ENCODE measurements at places on chromosomes 11 and 22.
A peak's percentile ranks its signal among the peaks of the same experiment; 100 is the strongest.

DNA sequence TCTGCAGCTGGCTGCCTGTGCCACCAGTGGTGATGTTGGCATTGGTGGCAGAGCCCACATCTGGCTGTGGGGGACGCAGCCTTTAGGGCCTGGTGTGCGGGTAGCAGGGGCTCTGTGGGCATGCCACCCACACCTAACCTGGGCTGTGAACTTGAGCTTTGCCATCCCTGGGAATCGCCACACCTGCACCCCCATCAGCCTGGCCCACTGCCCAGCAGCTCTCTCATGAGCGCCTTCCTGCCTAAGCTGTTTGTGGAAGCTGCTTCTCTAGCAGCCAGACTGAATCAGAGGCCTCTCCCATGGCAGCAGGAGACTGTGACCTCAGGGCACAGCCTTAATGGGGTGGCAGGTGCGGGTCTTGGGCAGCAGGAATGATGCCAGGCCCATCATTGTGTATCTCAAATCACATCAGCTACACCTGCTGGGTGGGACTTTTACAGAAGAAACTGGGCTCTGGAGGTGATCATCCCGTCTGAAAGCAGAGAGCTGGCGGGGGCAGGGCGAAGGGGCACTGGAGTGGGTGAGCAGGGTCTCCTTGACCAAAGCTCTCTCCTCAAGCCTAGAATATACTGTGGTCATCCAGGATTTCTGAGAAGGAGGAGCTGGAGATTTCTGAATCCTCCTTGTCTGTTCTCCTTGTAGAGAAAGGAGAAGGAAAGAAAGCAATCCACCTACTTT lies 17.8 kb upstream of the CARS1 start:
- peaks cover 4% of the 10 kb centered on the region for H3K4me1 ChIP-seq
- H3K27ac ChIP-seq, result no peak overlapping the region
- H3K27me3 ChIP-seq, result no peaks in the 10 kb centered on the region
- H3K36me3 ChIP-seq, result no peaks in the 10 kb centered on the region
- no peak overlapping the region for H3K4me3 ChIP-seq

DNA sequence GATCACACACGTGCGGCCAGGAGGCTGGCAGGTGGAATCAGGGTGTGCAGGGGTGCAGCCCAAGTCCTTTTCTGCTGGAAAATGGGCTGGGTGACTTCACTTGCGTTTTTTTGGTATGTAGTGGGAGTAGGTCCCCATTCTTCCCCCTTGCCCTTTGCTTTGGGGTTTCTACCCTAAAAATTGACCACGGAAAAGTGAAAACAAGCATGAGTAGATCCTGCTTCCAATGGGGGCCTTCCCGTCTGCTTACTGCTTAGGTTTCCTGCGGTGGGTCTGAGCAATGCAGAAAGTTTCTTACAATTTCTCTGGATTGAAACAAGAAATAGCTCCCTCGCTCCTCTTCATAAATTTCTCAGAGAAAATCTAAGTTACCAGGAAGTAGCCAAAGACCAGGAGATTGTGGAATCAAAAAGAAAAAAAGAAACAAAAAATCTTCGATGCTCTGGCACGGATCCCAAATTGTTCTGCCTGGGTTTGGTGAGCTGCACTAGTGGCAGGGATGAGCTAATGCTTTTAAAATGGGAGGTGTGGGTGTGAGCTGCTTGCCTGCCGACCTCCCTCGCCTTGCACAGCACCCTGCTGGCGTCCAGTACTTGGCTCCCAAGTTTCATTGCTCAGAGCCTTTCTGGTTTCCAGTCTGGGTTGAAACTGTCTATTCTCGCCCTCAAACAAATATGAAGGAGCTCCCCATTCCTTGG lies 2.4 kb downstream of the TIMP3 start:
- H3K4me1 ChIP-seq, result peaks cover 31% of the 10 kb centered on the region
- H3K36me3 ChIP-seq, result no peaks in the 10 kb centered on the region
- no peak overlapping the region for H3K27ac ChIP-seq
- DNase-seq, result no peak
- H3K27me3 ChIP-seq, result peaks cover 62% of the 10 kb centered on the region

GRCh38 chr22:45584621-45585436 lies 82.1 kb downstream of the FBLN1 start:
- no peak overlapping the region for H3K4me3 ChIP-seq
- no peak for DNase-seq
- no peak overlapping the region for H3K27ac ChIP-seq
- H3K4me1 ChIP-seq, result peaks cover 11% of the 10 kb centered on the region

DNA sequence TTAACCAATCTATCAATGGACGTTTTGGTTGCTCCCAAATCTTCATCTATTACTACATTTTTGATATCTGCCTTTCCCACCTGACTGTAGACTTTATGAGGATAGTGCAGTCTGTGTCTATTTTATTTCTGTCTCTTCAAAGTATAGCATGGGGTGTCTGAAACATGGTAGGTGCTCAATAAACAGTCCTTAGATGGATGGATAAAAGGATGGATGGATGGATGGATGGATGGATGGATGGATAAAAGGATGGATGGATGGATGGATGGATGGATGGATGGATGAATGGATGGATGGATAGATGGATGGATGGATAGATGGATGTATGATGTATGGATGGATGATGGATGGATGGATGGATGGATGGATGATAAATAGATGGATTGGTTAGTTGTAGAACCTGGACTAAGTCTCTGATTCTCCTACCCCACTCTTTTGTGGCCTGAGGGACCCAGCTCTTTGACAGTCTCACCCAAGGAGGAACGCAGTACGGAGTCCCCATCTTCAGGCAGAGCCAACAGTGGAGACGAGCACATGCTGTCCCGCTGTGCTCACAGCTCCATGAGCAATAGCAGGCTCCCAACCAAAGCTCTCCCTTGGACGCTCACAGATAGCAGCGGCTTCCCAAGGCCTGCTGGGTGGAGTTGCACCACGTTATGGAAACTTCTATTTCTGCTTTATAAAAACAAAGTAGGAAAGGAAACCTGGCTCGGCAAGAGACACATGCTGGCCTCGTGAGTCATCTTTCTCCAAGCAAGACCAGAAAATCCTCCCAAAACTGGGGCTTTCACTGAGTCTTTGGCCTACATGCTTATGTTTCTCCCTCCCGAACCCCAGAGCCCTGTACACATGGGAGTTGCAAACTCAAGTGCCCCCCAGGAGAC lies 448.0 kb downstream of the MIAT start:
- no peak for DNase-seq
- no peak overlapping the region for H3K4me3 ChIP-seq
- H3K27me3 ChIP-seq, result no peaks in the 10 kb centered on the region
- peaks cover 11% of the 10 kb centered on the region for H3K4me1 ChIP-seq
- H3K36me3 ChIP-seq, result no peaks in the 10 kb centered on the region
- H3K27ac ChIP-seq, result no peak overlapping the region

- no peaks in the 10 kb centered on the region for H3K4me1 ChIP-seq
- H3K27me3 ChIP-seq, result no peaks in the 10 kb centered on the region
- no peak overlapping the region for H3K27ac ChIP-seq
- no peak overlapping the region for H3K4me3 ChIP-seq
These were observed 17.7 kb downstream of the MCM5 start for GRCh38 chr22:35417606-35418005.

- peaks cover 42% of the 10 kb centered on the region for H3K36me3 ChIP-seq
- H3K27ac ChIP-seq, result no peak overlapping the region
- peaks cover 5% of the 10 kb centered on the region for H3K4me1 ChIP-seq
- no peaks in the 10 kb centered on the region for H3K27me3 ChIP-seq
- H3K4me3 ChIP-seq, result no peak overlapping the region
These were observed 47.5 kb upstream of the SCUBE2 start for GRCh38 chr11:9138612-9139579.

DNA sequence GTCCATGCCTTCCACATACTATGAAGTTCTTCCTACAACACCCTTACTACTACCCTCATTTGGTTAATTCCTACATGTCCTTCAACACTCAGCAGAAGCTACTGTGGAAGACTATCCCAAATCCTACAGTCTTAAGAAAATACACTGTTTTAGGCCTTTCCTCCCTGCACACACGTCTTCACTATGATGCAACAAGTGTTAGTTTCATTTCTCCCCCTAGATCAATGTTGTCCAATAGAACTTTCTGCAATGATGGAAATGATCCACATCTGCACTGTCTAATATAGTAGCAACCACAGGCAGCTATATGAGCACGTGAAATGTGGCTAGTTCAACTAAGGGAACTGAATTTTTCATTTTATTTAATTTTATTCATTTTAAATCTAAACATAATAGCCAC lies 46.7 kb upstream of the CCDC34 start:
- no peak overlapping the region for H3K27ac ChIP-seq
- no peak for DNase-seq
- peaks cover 3% of the 10 kb centered on the region for H3K4me1 ChIP-seq
- H3K36me3 ChIP-seq, result peaks cover 2% of the 10 kb centered on the region
- H3K4me3 ChIP-seq, result no peak overlapping the region

- H3K27me3 ChIP-seq, result no peaks in the 10 kb centered on the region
- H3K27ac ChIP-seq, result no peak overlapping the region
- H3K4me1 ChIP-seq, result no peaks in the 10 kb centered on the region
- DNase-seq, result no peak
- peaks cover 2% of the 10 kb centered on the region for H3K36me3 ChIP-seq
These were observed 66.8 kb downstream of the TCF20 start for GRCh38 chr22:42203609-42204008.

GRCh38 chr11:1157341-1157644 lies 460 bp upstream of the MUC5AC start:
- H3K27me3 ChIP-seq, result no peaks in the 10 kb centered on the region
- no peak overlapping the region for H3K27ac ChIP-seq
- H3K36me3 ChIP-seq, result no peaks in the 10 kb centered on the region
- no peaks in the 10 kb centered on the region for H3K4me1 ChIP-seq

GRCh38 chr11:109093354-109093753 lies 328.6 kb upstream of the C11orf87 start:
- no peak overlapping the region for H3K27ac ChIP-seq
- no peak for DNase-seq
- H3K4me1 ChIP-seq, result no peaks in the 10 kb centered on the region
- H3K27me3 ChIP-seq, result no peaks in the 10 kb centered on the region
- no peak overlapping the region for H3K4me3 ChIP-seq
- H3K36me3 ChIP-seq, result no peaks in the 10 kb centered on the region

- H3K27ac ChIP-seq, result no peak overlapping the region
- H3K27me3 ChIP-seq, result no peaks in the 10 kb centered on the region
- H3K36me3 ChIP-seq, result no peaks in the 10 kb centered on the region
- DNase-seq, result no peak
- no peak overlapping the region for H3K4me3 ChIP-seq
These were observed 29.0 kb downstream of the PDE3B start for GRCh38 chr11:14672635-14673034.

- H3K4me3 ChIP-seq, result peak overlapping the region; percentile 97
- no peak for DNase-seq
- no peaks in the 10 kb centered on the region for H3K27me3 ChIP-seq
These were observed 913 bp downstream of the ZNHIT2 start for GRCh38 chr11:65116370-65117205.

DNA sequence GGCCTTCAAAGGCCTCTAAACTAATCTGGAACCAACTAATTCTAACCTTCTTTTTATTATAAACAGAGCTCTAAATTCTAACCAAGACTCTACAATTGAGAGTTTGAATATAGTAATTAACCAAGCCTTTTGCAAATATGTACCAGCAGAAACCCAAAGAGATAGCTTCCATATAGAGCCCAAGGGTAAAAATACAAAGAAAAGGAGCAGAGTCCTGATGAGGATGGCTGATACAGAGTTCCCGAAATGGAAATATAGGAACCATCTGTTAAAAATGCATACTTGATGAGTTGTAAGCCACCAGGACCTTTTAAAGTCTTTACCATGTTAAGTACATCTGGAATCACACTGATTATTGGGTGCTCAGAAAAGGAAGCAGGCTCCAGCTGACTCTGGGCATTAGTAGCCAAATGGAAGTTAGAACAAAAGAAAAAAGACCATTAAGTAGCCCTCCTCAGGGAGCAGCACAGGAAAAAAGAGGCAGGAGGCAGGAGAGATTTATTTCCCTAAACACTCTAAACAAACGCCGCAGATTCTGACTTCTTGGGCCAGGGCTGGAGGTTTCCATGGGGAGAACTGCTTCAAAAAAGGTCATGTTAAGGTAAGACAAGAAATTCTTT lies 463.1 kb upstream of the FAT3 start:
- H3K27me3 ChIP-seq, result no peaks in the 10 kb centered on the region
- H3K4me3 ChIP-seq, result no peak overlapping the region

DNA sequence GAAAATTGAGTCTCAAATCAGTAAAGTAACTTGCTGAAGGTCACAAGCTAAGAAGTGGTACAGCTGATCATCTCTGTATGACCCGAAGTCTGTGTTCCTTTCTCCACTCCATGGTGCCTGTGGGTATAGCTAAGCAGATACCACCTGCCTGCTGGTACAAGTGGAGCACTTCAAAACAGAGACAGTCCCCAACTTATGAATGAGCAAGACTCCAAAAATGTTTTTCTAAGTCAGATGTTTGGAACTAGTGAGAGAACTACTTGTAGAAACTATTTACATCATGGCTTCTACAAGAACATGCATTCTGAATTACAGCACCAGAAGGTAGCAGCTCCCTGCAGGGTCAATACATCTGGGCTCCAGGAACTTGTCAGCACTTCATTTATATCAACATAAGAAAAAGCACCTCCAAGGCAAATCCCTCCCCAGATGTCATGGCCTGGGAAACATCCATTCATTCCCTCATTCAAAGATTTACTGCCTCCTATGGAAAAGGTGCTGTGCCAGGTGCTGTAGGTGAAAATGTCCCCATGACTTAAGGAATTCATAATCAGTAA lies 94.7 kb downstream of the SERGEF start:
- H3K36me3 ChIP-seq, result peaks cover 19% of the 10 kb centered on the region
- H3K4me1 ChIP-seq, result peaks cover 12% of the 10 kb centered on the region

- H3K4me1 ChIP-seq, result peaks cover 16% of the 10 kb centered on the region
- no peaks in the 10 kb centered on the region for H3K27me3 ChIP-seq
- H3K36me3 ChIP-seq, result no peaks in the 10 kb centered on the region
- DNase-seq, result no peak
- no peak overlapping the region for H3K4me3 ChIP-seq
These were observed 60.1 kb downstream of the RAB30 start for GRCh38 chr11:83011333-83012167.

DNA sequence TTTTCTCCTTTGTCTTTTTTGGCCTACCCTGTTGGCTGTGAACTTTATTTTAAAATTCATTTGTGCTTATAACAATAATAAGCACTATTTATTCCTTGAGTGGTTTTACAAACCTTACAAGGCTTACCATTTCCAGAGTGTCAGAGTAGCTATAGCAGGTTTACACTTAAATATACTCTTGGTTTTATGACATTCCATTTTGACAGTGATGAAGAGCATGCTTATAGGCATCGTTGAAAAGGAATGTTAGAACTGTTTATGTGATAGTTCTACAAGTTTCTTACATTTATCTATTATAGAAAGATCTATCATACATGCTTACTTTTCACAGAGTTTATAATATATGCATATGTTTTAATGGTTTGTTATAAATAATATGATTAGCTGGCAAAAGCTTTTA lies 84.1 kb downstream of the PDE3B start:
- no peak for DNase-seq
- H3K27ac ChIP-seq, result no peak overlapping the region
- H3K27me3 ChIP-seq, result no peaks in the 10 kb centered on the region
- no peaks in the 10 kb centered on the region for H3K36me3 ChIP-seq
- H3K4me3 ChIP-seq, result no peak overlapping the region

GRCh38 chr11:73359930-73360742 lies 16.1 kb upstream of the RELT start:
- H3K4me1 ChIP-seq, result no peaks in the 10 kb centered on the region
- H3K27ac ChIP-seq, result no peak overlapping the region
- H3K27me3 ChIP-seq, result no peaks in the 10 kb centered on the region
- H3K36me3 ChIP-seq, result peaks cover 98% of the 10 kb centered on the region

All from neuronal stem cell (in vitro differentiated cells).